Tibial artery (tissue), 4 donors: ENCODE measurements at places on chromosomes 5 and 9.

DNA sequence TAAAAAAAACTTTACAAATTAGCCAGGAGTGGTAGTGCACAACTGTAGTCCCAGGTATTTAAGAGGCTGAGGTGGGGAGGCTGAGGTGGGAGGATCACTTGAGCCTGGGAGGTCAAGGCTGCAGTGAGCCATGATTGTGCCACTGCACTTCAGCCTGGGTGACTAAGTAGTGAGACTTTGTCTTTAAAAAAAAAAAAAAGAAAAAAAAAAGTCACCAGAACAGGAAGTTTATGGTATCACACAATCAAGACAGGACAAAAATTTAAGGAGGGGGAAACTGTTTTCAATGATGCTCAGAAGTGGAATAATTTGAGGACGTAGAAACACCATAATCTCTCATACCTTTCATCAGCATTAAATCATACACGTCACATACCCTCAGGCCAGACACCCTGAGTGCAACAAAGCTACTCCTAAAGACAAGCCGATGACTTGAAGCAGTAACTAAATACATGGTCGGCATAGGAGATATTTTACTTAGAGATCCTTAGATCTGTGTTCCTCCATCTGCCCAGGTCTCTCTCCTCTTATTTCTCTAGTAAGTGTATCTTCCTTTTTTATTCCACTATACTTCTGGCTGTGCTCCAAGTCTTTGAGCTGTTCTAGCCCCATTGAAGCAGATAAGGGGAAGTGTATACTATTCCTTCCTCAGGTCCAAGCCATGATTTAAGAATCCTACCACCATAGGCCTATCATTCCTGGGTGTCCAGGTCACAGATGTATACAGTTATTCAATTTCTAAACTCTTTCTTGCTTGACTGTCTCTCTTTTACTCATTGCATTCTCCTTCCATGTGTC is 91.3 kb upstream of the APC start:
- H3K4me3 ChIP-seq = no peak overlapping the region
- no peaks in the 10 kb centered on the region for H3K36me3 ChIP-seq
- no peaks in the 10 kb centered on the region for H3K27me3 ChIP-seq
- H3K27ac ChIP-seq = no peak overlapping the region
- no peak for DNase-seq

GRCh38 chr9:110123341-110124095 is 84.4 kb downstream of the C9orf152 start:
- no peak overlapping the region for H3K4me3 ChIP-seq
- peak overlapping the region; percentile 91 for H3K27ac ChIP-seq
- DNase-seq = no peak
- no peaks in the 10 kb centered on the region for H3K27me3 ChIP-seq
- peaks cover 55% of the 10 kb centered on the region for H3K4me1 ChIP-seq

DNA sequence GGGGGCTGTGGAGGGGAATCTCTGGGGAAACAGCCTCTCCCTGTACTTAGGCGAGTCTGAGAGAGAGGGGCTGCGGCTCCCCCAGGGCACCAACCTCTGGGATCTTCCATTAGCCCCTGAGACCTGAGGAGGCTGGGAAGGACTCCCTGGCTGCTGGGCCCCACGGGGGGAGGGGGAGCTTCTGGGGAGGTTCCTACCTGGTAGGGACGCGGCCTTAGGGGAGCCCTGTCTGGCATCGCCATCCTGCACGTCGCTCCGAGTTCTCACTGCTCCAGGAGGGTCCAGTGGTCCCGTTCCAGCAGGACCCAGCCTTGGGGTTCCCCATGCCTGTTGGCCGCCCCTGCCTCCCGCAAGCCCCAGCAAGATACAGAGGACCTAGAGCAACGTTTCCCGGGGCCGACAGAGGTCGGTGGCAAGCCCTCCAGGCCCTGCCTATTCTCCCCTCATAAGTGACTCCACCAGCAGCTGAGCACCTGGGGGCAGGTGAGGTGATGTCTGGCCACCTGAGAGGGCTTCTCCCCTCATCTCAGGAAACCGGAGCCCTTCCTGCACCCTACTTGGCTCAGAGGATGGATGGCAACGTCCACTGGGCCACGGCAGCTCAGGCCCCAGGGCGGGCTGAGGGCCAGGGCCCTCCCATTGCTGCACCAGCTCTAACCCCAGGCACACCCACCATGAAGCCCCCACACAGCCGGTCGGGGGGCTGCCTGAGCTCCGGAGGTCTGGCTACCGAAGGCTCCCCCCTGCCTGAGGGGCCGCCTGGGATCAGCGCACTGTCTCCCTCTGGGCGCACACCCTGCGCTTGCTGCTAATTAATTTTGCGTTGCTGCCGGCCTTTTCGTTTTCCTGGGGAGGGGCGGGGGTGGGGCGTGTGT is 22.5 kb downstream of the TPPP start:
- H3K4me3 ChIP-seq = no peak overlapping the region
- H3K36me3 ChIP-seq = no peaks in the 10 kb centered on the region
- H3K4me1 ChIP-seq = no peaks in the 10 kb centered on the region
- DNase-seq = peak; percentile 63
- no peak overlapping the region for H3K27ac ChIP-seq
- H3K27me3 ChIP-seq = no peaks in the 10 kb centered on the region

- peak; percentile 21 for DNase-seq
- H3K36me3 ChIP-seq = no peaks in the 10 kb centered on the region
- H3K4me3 ChIP-seq = peak overlapping the region; percentile 89
- peak overlapping the region; percentile 99 for H3K27ac ChIP-seq
- H3K27me3 ChIP-seq = no peaks in the 10 kb centered on the region
These were observed 2.1 kb downstream of the ANP32B start for GRCh38 chr9:97985058-97985861.

GRCh38 chr9:114071197-114071795 is 6.8 kb downstream of the AMBP start:
- no peaks in the 10 kb centered on the region for H3K27me3 ChIP-seq
- no peak for DNase-seq
- H3K27ac ChIP-seq = no peak overlapping the region
- H3K4me1 ChIP-seq = peaks cover 24% of the 10 kb centered on the region

DNA sequence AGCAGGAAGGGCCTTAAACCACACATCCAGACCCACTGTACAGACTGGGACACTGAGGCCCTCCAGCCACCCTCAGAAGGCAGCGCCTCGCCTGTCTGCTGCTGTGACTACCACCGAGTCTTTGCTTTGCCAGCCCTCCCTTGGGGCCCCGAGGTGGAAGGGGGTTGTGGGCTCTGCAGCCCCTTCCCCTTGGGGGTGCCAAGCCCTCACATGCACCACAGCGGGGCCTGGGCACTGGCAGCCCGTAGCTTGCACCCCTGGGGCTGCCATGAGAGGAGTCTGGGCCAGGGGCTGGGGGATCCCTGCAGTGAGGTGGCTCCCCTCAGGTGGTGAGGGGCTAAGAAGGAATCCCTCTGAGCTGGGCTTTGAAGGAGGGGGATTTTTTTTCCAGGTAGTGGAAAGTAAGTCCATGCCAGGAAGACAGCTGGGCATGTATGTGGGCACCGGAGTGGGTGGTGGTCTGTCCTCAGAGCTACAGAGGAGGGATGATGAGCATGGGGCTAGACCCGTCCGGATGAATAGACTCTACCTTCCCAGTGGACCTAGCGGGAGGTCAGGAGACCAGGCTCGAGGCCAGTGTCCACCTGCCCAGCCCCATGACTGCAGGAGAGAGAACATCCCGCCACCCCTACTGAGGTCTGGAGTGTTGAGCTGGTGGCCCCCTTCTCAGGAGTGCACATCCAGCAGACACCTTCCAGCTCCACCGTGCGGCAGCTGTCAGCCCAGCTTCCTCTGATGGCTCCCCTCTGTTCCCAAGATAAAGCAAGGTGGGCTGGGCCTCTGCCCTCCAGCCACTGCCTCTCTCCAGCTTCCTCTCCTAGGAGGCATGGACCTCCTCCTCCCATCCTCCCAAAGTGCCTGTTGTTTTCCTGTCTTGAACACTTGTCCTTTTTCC is 15.9 kb downstream of the FLT4 start:
- no peak overlapping the region for H3K27ac ChIP-seq
- no peaks in the 10 kb centered on the region for H3K36me3 ChIP-seq
- no peak for DNase-seq
- H3K4me1 ChIP-seq = no peaks in the 10 kb centered on the region

GRCh38 chr5:152349683-152350526 is 55.2 kb downstream of the NMUR2 start:
- H3K27ac ChIP-seq = no peak overlapping the region
- H3K4me1 ChIP-seq = no peaks in the 10 kb centered on the region
- no peaks in the 10 kb centered on the region for H3K36me3 ChIP-seq
- no peak overlapping the region for H3K4me3 ChIP-seq
- DNase-seq = no peak

DNA sequence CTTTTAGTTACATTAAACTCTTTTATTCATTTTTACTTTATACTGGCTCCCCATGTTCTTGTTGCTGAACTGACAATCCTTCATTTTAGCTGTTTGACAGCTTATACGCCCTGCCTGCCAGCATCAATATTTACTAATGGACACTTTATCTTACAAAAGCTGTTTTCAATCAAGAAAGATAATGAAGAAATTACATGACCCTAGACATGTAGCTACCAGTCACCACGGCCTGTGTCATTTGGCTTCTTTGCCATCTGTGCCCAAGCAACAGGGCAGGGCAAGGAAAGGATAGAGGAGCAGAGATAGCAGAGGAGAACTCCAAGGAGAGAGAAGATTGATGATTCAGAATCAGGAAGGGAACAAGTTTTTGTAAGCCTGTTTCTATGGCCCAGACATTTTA is 647.3 kb downstream of the BRINP1 start:
- no peaks in the 10 kb centered on the region for H3K4me1 ChIP-seq
- no peaks in the 10 kb centered on the region for H3K36me3 ChIP-seq
- H3K27me3 ChIP-seq = no peaks in the 10 kb centered on the region
- no peak for DNase-seq

DNA sequence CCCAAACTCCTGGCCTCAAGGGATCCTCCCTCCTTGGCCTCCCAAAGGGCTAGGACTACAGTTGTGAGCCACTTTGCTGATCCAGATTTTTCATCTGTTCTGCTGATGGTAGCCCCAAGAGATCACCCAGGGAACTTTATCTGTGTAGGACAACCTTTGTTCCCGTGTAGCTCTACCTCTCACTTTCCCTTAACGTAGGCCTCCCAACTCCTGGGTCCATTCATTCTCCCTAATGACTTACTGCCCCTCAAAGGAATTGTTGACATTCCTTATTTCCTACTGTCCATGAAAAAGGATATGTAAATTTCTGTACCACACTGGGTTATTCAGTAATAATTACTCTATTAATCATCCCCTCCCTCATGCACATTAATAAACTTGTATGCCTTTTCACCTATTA is 51.0 kb upstream of the PHF24 start:
- H3K4me3 ChIP-seq = no peak overlapping the region
- no peaks in the 10 kb centered on the region for H3K4me1 ChIP-seq
- H3K36me3 ChIP-seq = no peaks in the 10 kb centered on the region
- peaks cover 6% of the 10 kb centered on the region for H3K27me3 ChIP-seq
- H3K27ac ChIP-seq = no peak overlapping the region

DNA sequence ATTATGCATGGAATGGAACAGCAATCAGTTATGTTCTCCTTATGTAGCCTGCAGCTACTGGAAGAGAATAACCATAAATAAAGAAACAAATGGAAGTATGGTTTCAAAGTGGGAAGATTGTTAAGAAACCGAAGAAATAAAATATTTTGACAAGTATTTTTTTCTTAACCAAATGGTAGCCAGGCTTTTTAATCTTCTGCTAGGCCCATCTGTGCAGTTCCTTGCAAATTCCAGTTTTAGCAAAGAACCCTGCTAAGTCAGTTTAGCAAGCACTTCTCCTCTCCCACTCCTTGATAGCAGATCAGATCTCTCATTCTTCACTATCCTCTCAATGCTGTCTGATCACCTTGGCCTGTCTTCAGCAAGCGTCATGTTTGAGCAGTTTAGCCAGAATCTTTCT is 111.1 kb upstream of the PRDM9 start:
- H3K36me3 ChIP-seq = no peaks in the 10 kb centered on the region
- H3K4me1 ChIP-seq = no peaks in the 10 kb centered on the region
- no peaks in the 10 kb centered on the region for H3K27me3 ChIP-seq
- no peak for DNase-seq
- H3K4me3 ChIP-seq = no peak overlapping the region

DNA sequence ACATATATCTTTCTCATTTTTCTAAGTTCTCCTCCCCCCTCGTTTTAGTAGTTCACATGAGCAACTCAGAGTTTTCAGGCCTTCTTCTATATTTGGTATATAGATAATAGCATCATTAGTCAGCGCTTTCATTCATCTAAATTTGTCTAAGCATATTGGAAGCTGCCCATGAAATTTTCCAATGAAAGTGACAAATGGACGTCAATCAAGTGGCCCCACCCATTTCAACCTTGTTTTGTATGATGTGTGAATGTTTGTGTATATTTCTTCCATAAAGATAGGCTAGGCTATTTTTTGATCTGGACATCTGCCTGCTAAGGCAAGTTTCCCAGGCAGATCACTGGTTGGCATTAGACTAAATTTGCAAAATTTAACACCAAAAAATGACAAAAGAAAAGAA is 104.0 kb upstream of the SSBP2 start:
- no peak for DNase-seq
- H3K4me1 ChIP-seq = no peaks in the 10 kb centered on the region
- H3K27me3 ChIP-seq = no peaks in the 10 kb centered on the region
- no peak overlapping the region for H3K4me3 ChIP-seq
- H3K36me3 ChIP-seq = no peaks in the 10 kb centered on the region

DNA sequence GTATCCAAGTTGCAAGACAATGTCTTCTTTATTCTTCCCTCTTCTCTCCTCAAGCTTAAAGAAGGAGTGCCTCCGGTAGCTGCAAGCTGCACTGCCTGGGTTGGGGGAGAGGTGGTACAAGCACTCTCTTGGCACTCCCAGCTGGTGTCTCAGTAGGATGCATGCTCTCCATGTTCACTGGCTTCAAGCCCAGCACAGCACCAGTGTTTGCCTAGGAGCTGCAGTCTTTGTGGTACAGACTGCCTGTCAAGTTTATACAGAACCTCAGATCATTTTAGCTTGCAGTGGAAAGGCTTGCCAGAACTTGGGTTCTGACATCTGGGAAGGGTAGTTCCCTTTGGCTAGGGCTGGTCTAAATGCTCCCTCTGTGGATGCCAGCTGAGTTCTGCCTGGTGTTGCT is 505.6 kb downstream of the MAN2A1 start:
- no peak overlapping the region for H3K4me3 ChIP-seq
- no peaks in the 10 kb centered on the region for H3K27me3 ChIP-seq
- no peaks in the 10 kb centered on the region for H3K36me3 ChIP-seq
- H3K4me1 ChIP-seq = no peaks in the 10 kb centered on the region
- DNase-seq = no peak

DNA sequence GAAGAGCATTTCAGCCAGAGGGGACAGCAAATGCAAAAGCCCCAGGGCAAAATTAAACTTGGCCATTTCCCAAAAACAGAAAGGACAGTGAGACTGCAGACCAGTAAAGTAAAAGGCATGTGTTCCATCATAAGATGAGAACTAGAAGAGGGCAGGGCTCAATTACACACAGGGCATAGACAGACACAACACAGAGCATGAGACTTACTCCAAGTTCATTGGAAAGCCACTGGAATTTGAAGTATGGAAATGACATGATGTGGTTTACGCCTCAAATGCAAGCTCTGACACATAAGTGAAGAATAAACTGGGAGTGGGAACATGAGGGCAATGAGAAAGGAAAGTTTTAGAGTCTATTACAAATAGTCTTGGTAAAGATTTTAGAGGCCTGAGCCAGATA is 446.6 kb upstream of the GRIA1 start:
- H3K4me1 ChIP-seq = no peaks in the 10 kb centered on the region
- H3K27ac ChIP-seq = no peak overlapping the region
- no peaks in the 10 kb centered on the region for H3K36me3 ChIP-seq
